Right cardiac atrium (tissue), 5 donors: ENCODE measurements at places on chromosomes 7 and 10. TPM values are rescaled to one million over a fixed set of nuclear protein-coding genes. Genes with fewer than 3 reads are reported as not detected.

DNA sequence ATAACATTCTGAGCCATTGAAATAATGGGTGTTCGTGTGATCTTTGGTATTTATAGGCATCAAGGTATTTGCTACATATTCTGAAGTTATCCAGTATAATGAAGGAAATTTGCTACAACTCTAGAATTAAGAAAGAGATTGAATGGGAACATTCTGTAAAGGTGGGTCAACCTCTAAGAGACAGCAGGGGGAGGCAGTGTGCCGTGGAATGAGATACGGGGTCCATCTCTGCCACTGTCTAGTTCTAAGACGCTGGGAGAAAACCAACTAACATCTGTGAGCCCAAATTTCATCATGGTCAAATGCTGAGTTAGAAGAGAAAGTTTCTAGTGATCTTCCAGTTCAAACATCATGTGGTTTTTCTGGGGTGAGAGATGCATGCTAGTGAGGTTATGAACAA, 368.9 kb downstream of the SORCS1 start:
- peak; percentile 33 for DNase-seq

Gene C10orf62
- 0.76 TPM for total RNA-seq

- peak; percentile 84 for DNase-seq
Observed at GRCh38 chr7:31051598-31052486, at the start of gene ADCYAP1R1. Gene ADCYAP1R1, plus strand, starts transcription at chr7:31052308. Its CDS starts 10,957 bp downstream, at chr7:31063265.

Gene HABP2
- not detected for total RNA-seq

GRCh38 chr7:151233804-151234203, 1.5 kb downstream of the CHPF2 start:
- peak; percentile 60 for DNase-seq

Gene CRPPA
- total RNA-seq: 10.9 TPM

DNA sequence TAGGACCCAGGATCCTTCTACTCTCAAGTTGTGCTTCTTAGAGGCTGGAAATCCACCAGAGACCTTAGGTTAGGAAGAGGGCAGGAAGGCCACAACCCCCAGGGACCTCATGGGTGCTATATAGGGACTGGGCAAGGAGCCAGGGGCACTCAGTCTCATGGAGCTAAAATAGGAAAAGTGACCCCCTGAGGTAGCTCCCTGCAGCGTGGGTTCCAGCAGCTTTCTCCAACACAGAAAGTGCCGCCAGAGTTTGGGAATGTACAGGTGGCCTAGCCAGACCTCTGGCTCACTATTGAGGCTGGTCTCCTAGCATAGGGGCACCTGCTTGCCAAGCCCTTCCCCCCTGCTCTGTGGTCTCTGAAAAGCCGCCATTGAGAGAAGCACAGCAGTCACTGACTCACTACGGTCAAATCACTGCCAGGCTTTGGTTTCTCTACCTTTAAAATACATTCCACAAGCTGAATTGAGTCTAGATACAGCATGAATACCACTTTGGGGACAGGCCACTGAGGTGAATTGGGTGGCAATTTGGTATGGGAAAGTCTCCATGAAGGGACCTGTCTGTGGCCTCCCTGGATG, 333.2 kb upstream of the PODXL start:
- no peak for DNase-seq

DNA sequence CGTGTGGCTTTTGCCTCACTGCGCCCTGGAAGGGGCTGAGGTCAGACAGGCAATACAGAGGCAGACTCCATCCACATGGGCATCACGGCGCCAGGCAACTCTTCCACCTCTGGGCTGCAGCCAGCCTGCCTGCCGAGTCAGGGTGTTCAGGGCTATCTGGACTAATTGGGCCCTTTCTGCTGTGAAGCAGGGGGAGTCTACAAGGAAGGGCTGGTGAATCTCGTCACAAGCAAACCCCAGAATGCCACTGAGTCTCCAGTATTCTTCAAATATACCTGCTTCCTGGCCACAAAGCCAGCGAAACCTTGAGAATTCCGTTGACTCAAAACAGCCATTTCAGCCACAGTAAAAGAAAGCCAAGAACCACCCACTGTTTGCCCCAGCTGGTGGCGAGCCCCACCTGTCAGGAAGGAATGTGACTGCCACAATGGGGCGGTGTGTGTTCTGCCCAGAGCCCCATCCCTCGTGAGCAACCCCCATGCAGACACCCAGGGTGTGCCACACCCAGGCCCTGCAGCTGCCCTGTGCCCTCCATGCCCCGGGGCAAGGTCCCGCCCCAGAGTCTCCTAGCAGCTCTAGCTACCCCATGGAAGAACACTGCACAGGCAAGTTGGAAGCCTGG, 117.3 kb downstream of the FAM53B start:
- DNase-seq: no peak

Gene UBN2
- 14.1 TPM for total RNA-seq

GRCh38 chr10:78250313-78251015, 216.8 kb downstream of the RPS24 start:
- DNase-seq: no peak

Gene AKR1C4
- not detected for total RNA-seq
